ENCODE measurements at places on chromosomes 1 and 21. TPM values are rescaled to one million over a fixed set of nuclear protein-coding genes. Genes with fewer than 3 reads are reported as not detected.

The RPE65 gene
- total RNA-seq: not detected

The ETV3 gene
- total RNA-seq: 7.1 TPM

The VHLL gene
- total RNA-seq: not detected

The MRPL39 gene
- 36.1 TPM for total RNA-seq

The FGR gene
- under 0.01 TPM for total RNA-seq

The NCAM2 gene
- 1.0 TPM for total RNA-seq

The MATN1 gene
- not detected for total RNA-seq

The PIGR gene
- not detected for total RNA-seq

The KISS1 gene
- 7.6 TPM for total RNA-seq

The CASQ1 gene
- 0.15 TPM for total RNA-seq

The ZNF593OS gene
- total RNA-seq: not detected

The TRIM58 gene
- total RNA-seq: not detected

The SELENOF gene
- total RNA-seq: 121 TPM

The SEMA6C gene
- 2.1 TPM for total RNA-seq
